ENCODE measurements at places on chromosomes 5 and 9.
A peak's percentile ranks its signal among the peaks of the same experiment; 100 is the strongest.

GRCh38 chr5:80041527-80041926 is 6.4 kb downstream of the THBS4 start:
- no peak for DNase-seq

GRCh38 chr9:17739022-17739421 is 160.2 kb downstream of the SH3GL2 start:
- DNase-seq, result no peak

DNA sequence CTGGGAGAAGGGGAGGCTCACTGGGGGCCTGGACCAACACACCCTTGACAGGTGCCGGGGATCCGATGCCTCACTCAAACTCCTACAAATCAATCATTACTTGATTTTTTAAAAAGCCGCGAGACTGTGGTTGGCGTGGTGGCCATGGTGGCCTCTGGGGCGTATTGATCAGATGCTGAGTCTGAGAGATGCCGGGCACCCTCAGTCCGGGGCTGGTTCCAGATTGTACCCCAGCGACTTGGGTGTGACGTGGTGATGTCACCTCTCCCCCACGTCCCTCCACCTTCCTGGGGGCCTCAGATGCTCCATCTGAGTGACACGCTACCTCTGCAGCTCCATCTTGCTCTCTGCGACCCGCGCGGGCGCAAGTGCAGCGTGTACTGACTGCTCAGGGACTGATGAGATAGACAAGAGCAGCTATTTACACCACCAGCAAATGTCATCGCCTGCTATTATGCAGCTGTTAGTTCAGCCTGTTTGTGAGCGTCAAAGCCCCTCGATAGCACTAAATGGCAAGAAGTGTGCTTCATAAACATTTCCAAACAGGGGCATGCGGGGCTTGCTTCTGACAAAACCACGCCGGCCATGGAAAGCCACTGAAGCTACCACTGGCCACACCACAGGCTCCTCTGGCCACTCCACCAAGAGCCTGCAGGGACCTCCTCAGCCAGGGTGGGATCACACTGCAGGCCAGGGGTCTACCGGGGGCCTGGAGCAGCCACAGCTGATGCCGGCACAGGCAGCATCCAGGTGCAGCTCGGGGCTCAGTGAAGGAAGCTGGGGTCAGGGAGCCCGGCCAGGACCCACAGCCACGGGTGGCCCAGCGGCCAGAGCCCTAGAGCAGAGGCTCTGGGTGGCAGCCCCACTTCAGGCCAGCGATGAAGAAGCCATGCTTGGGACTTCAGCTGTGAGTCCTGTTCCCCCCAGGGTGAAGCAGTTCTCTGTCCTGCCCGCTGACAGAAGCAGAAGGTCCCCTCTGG is 50.1 kb downstream of the SLC6A3 start:
- no peak for DNase-seq

DNA sequence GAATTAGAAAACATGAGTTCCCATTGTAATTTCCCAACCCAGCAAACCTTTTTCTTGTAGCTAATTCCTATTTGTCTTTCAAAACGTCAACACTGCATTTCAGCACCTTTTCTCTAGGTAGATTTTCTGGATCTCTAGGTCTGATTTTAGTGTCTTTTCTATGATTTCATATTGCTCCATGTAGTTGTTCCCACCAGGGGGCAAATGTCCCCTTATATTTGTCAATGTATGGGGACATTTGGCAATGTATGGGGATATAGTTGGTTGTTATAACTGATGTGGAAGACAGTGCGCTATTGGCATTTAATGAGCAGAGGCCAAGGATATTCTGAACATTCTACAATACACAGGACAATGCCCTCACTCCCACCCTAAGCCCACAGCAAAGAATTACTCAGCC is 273.9 kb upstream of the ADRA1B start:
- DNase-seq, result no peak

- no peak for DNase-seq
These were observed 15.0 kb downstream of the FANCC start for GRCh38 chr9:95302479-95302878.

GRCh38 chr9:121862371-121863332 is 211.2 kb downstream of the DAB2IP start:
- no peak for DNase-seq

DNA sequence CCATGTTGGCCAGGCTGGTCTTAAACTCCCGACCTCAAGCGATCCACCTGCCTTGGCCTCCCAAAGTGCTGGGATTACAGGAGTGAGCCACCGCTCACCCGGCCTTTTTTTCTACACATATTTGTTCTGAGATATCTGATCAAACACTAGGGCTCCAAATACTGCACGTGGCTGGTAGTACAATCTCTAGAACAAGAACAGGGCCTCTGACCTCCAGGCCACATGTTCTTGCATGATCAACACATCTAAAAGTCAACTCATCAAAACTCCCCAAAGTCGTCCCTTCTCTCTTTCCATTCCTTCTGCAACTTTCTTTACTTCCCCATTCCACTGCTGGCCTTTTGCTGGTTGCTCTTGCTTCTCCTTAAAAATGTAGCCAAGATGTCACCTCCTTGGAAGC is 113.3 kb upstream of the LHFPL2 start:
- DNase-seq, result no peak

GRCh38 chr9:134215699-134216448 is 51.5 kb upstream of the RNU6ATAC start:
- DNase-seq, result no peak

DNA sequence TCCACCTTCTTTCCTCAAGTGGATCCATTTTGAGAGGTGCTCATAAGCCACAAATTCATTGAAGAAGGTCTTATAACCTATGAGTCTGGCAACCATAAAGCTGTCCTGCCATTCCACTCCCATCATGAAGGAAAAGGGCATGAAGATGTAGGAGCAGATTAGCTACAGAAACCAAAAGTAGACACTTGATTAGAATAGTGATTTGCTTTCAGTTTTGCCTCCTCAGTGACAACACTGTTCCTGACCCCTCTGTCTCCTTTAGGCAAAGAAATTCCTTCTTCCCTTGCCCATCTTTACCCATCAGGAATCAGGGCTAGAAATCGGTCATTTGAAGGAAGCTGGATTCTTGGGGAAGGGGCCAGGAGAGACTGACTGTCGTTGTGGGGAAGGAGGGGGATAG is 55.2 kb downstream of the SLC28A3 start:
- no peak for DNase-seq

DNA sequence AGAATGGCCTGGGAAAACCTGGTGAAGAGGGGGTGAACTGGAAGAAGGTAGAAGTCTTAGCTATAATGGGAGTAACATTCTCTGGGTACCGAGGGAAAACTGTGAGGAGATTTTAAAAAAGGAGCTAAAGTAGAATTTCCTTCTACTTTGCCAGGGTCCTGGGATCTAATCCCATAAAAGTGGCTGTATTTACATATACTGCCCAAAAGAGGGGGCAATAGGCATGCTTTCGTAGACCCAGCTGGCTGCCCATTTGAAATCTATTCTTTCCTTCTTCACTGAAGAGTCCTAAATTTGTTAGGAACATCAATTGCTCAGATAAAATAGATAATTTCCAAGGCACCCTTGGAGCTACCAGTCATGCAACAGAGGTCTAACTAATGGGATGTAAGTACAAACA is 159.2 kb downstream of the CDC42SE2 start:
- DNase-seq, result no peak

- peak; percentile 18 for DNase-seq
These were observed 17.1 kb upstream of the IL6ST start for GRCh38 chr5:56011835-56012234.

DNA sequence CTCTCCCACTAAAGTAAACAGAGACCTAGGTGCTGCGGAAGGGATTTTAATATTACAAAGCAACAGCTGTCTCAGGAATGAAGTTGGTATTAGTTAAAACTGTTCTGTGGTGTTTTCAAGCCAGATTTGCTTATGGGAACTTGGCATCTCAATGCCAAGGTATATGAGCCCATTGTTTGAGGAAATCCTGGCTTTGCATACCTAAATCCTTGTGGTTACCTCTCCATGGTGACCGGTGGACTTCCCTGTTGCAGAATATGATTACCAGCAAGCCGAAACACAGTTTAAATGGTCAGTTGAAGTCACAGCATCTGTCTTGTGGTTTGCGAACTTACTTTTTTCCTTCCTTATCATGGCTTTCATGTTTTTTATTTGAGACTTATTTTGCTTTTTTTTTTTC is 62.3 kb upstream of the TXNDC8 start:
- no peak for DNase-seq

GRCh38 chr5:29518176-29518575 is 1675.3 kb upstream of the CDH6 start:
- DNase-seq, result no peak

GRCh38 chr9:34322899-34323591 is 6.0 kb downstream of the KIF24 start:
- no peak for DNase-seq

DNA sequence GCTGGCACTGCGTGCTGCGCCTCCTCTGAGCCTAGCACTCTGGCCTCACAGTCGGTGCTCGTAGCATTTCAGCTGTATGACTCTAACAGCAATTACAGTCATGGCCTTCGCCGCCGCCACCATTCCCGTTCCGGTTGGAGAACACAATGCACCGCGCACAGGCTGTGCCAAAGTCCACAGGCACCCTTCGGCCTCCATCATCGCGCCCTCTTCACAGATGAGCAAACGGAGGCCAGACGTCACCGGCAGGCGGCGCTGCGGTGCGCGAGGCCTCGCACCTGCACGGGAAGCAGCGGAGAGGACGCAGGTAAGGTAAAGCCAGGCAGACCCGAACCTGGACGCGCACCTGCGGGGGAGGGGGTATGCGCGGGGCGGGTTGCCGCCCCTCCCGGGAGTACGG is 128.9 kb downstream of the BARX1 start:
- peak; percentile 50 for DNase-seq

DNA sequence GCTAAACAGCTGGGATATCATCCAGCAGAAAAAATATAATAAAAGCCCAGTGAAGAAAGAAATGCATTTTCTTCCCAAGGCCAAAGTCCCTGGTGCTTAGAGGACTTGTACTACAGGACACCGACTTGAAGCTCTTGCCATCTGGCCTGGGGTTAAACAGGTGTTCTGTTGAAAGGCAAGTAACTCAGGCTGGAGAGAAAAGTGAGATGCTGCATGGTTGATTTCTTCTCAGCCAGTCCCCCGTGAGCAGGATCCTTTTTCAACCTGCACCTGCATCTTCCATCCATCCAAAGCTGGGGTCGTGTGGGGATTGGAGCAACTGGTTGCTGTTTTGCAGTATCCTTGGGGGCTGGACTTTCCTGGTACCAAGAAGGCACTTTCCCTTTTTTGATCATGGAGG is 146.1 kb upstream of the RPS23 start:
- no peak for DNase-seq

- no peak for DNase-seq
These were observed 128.0 kb upstream of the IL12B start for GRCh38 chr5:159458217-159458711.

GRCh38 chr9:96442491-96442890 is 7.5 kb upstream of the HABP4 start:
- DNase-seq, result no peak

DNA sequence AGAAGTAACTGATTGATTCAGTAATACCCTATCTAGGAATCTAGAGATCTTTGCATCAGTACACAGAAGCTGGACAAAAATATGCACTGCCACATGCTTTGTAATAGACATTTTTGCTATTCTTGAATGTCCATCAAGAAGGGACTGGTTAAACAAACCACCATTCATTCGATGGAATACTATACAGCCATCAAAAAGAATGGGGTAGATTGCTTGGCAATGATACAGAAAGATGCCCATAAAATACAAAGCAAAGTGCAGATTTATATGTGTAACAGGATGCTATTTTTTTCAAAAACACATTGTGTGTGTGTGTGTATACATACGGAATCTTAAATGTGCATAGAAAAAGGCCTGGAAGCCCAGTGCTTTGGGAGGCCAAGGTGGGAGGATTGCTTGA is 7.6 kb downstream of the TNIP1 start:
- DNase-seq, result no peak

- no peak for DNase-seq
These were observed 1.3 kb upstream of the ACOT12 start for GRCh38 chr5:81395262-81395661.

DNA sequence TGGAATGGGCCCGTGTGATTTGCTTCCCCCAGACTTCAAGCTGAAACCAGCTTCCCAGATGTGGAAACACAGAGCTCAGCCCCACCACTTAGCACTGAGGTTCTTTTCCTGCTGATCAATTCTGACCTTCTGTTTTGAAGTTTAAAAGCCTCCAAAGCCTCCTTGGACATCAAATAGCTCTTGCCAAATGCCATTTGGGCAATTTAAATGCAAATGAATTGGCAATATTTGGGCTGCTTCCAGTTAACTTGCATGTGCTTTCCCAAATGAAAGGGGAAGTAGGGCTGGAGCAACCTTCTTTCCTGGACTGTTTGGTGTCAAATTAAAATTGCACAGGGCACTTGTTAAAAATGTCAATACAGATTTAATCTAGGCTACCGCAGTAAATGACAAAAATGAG is 710.5 kb downstream of the TLR4 start:
- DNase-seq, result no peak

- DNase-seq, result no peak
These were observed 80.3 kb downstream of the GADD45G start for GRCh38 chr9:89684912-89685636.

- DNase-seq, result no peak
These were observed 92.5 kb upstream of the TNFSF8 start for GRCh38 chr9:115022760-115023434.

DNA sequence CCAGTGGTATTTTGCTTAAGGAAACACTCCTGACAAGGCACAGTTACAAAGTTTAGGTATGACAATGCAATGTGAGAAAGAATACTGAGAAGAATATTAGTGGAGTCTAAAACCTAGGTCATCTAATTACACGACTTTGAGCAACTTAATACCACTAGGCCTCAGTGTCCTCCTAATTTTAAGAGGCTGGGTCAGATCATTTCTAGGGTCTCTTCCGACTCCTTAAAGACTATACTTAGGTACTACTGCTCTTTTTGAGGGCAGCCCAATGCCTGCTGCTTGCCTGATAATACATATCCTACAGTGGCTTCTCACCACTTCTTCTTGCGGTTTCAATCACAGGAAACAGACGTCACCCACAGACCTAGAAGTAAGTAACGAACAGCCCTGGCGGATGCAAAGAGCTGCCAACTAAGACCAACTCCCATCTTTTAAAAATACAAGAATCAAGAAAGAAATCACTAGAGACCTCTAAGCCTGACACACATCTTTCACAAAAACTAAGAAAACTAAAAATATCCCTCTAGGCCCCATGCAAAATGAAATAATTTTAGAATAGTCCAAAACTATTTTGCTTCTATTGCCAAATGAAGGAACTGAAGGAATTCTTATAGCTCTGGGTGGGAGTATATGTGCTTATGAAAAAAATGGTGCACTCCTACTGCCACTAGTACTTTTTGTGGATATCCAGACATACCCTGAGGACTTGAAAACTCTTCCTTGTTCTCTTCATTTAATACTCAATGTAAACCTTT is 13.1 kb downstream of the DIAPH1 start:
- DNase-seq, result peak; percentile 30

- DNase-seq, result no peak
These were observed 46.7 kb downstream of the VAV2 start for GRCh38 chr9:133945314-133945975.

- DNase-seq, result no peak
These were observed 15.8 kb downstream of the PTPA start for GRCh38 chr9:129126749-129127618.
